ENCODE measurements at places on chromosomes 3 and 15.
A peak's percentile ranks its signal among the peaks of the same experiment; 100 is the strongest.

GRCh38 chr3:100458814-100459213 lies 33.6 kb upstream of the TMEM45A start:
- DNase-seq: no peak

DNA sequence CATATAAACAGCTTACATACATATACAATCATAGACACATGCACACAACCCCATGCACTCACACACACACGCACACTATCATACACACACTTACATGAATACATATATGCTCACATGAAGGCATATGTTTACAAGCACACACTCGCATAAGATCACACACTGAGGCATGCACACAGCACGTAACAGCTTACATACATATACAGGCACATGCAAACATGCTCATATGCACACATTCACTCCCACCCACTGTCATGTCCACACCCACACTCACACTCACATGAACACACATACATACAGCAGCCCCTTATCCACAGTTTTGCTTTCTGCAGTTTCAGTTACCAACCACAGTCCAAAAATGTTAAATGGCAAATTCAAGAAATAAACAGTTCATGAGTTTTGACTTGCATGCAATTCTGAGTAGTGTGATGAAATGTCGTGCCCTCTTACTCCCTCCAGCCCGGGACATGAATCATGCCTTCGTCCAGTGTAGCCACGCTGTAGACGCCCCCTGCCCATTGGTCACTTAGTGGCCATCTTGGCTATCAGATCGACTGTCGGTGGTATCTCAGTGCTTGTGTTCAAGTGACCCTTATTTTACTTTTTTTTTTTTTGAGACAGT lies 27.8 kb downstream of the MEGF11 start:
- DNase-seq: no peak

DNA sequence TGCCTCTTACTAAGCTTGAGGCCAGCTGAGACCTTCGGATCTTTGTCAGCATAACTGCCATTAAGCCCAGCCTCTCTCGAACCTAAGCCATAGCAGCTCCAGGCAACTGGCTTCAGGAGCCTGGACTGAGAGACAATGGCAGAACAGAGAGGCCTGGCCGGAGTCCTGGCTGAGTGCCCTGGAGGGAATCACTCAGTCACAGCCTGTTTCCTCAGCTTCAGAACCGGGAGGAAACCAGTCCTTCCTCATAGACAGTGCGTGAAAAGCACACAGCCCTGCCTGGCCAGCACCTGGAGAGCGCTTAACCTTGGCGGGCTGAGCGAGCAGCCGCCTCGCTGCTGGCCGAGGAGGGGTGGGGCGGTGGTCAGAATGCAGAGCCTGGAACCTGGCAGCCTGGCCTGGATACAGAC lies 21.6 kb downstream of the RNU5B-1 start:
- DNase-seq: peak; percentile 30

DNA sequence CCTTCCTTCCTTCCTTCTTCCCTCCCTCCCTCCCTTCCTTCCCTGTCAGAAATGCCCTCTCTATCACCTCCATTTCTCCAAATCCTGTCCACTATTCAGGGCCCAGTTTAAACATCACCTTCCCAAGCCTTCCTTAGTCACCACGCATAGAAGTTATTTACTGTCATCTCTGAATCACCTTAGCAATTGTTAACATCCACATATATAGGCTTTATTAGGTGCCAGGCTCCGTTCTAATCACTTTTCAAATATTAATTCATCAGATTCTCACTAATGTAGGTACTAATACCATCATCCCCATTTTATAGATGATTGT lies 1.1 kb upstream of the MAGEF1 start:
- DNase-seq: no peak

- DNase-seq: peak; percentile 28
Observed at GRCh38 chr3:197256836-197257444, 41.5 kb downstream of the DLG1 start.

- no peak for DNase-seq
Observed at GRCh38 chr3:171184372-171184771, 157.9 kb upstream of the SLC2A2 start.

- no peak for DNase-seq
Observed at GRCh38 chr15:90519688-90520087, 10.0 kb upstream of the CRTC3 start.

DNA sequence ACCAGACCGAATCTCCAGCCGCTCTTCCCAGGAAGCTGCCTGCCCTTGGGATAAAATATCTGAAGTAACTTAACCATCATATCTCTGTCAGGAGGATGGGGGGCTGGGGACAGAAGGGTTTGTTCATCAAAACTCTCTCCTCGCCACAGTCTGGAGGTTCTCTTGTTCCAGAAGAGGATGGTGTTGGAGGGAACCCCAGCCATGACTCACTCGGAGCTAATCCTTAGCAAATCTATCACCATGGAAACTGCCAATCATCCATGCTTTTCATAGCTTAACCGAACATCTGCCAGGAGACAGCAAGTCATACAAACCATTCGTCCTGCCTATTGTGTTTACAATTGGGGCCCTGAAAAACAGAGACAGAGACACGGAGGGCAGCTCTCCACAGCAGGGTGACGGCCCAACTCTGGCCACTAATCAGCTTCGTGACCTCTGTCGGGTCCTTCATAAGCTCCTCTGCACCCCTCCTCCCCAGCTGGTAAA lies 73.8 kb upstream of the HEG1 start:
- DNase-seq: peak; percentile 69

GRCh38 chr3:160755776-160756304 lies at the start of gene PPM1L:
Gene PPM1L (plus strand): TSS chr3:160756231.
- DNase-seq: peak; percentile 79

- no peak for DNase-seq
Observed at GRCh38 chr15:83673385-83673784, 19.5 kb downstream of the ADAMTSL3 start.

DNA sequence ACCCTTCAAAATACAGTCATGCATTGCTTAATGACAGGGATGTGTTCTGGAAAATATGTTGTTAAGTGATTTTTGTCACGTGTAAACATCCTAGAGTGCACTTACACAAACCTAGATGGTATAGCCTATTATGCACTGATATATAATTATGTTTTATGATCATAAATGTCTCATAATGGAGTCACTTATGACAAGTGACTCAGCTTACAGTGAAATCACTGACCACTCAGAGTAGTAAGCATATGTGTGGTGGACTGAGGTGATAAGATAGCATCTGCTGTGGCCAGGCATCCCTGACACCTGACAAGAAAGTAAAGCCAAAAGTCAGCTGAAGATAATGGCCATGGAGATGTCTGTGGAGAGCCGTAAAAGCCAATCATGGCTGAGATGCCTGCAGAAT lies 5.4 kb downstream of the ACAD11 start:
- no peak for DNase-seq

DNA sequence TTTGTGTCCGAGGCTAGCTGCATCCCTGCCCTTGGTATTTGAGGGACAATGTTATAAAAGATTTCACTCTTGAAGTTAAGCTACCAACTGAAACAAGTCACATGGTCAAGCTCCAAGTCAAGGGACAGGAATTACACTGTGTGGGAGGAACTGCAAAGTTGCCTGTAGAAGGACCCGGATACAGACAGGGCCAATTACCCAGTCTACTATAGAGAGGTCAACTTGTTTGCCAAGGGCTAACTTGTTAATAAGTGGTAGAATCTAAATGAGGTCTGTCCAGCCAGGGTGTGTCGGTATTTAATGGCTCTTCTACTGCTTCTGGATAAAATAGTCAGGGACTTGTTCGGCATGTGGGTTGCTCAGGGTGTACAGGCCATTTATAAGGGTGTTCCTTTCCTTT lies 55.7 kb downstream of the PTPRG start:
- DNase-seq: no peak

DNA sequence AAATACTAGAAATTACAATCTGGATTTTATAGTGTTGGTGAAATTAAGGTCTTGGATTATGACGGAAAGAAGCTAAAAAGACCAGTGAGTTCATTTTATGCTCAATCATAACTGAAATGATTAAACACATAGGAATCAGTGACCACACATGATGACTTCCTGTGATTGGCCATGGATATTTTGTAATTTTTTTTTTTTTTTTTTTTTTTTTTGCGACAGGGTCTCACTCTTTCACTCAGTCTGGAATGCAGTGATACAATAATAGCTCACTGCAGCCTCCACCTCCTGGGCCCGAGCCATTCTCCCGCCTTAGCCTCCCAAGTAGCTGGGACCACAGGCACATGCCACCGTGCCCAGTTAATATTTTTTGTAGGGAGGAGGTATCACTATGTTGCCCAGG lies 47.4 kb downstream of the PAQR5 start:
- DNase-seq: no peak

DNA sequence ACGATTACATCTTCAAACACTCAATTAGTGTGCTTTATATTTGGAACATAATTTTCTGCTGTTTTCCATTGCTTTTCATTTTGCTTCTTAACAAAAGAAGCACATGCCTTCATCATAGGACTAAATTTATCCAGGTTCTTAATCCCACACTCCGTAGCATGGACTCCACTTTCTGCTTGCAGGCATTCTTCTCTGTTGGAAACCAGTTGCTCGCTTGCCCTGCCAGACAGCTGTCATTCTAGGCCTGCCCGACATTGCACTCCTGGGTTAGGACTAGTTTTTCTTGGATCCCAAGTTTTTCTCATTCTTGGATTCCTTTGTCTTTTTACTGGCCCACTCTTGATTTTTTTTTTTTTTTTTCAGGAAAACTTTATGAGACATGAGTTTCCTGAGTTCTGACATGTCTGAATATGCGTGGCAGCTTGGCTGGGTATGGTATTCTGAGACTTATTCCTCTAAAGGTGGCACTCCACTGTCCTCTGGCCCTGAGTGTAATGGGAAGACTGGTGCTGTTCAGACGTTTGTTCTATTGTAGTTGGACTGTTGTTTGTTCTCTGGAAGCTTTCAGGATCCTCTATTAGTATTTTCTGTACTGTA lies 6.3 kb upstream of the ATP1B3 start:
- DNase-seq: no peak

GRCh38 chr3:29694783-29695182 lies 413.9 kb downstream of the RBMS3 start:
- DNase-seq: no peak

- DNase-seq: no peak
Observed at GRCh38 chr15:39304201-39304841, 276.6 kb upstream of the THBS1 start.

GRCh38 chr3:58325525-58325992 lies 7.1 kb upstream of the PXK start:
- no peak for DNase-seq

DNA sequence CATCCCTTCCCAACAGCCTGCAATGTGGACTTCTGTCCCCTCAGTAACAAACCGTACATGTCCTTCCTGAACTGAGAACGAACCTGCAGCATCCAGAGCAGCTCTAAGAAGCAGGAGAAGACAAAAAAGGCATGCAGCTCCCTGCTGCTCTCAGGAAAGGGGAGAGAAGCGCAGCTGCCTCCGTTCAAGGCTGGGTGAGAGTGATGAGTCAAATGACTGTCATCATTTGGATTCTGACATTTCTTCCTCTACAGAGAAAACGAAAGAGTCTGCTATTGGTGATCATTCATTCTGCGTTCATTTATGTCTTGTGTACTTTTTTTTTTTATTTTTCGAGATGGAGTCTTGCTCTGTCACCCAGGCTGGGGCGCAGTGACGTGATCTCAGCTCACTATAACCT lies 677.8 kb downstream of the FHIT start:
- DNase-seq: no peak

GRCh38 chr15:89521605-89522004 lies 25.2 kb upstream of the RHCG start:
- no peak for DNase-seq

DNA sequence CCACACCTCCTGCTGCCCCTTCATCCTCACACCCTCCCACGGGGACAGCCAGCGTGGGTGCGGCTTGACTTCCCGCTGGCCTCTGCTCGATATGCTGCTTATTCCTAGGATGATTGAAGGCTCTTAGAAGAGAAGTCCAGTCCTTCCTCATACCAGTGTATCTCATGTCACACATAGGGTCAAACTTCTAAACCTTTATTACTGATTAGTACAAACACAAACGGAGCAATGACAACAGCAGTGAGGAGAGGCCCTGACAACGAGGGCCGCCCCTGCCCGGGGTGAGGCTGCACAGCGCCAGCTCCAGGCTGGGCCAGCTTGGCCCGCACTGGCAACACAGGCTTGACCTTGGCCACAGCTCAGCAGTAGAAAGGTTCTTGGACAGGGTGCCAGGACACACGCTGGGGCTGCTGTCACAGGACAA lies 3.7 kb downstream of the CIB1 start:
- DNase-seq: peak; percentile 7

GRCh38 chr3:99818818-99819217 lies 1.2 kb downstream of the CMSS1 start:
- no peak for DNase-seq

- DNase-seq: peak; percentile 92
Observed at GRCh38 chr15:71114887-71115566, at the start of gene THSD4. Gene THSD4 (plus strand): TSS chr15:71115471.

- no peak for DNase-seq
Observed at GRCh38 chr15:30010746-30011145, 72.0 kb upstream of the GOLGA8J start.

- DNase-seq: no peak
Observed at GRCh38 chr3:130854208-130854864, 39.5 kb upstream of the ATP2C1 start.

GRCh38 chr3:144763878-144764454 lies 792.3 kb downstream of the DIPK2A start:
- DNase-seq: no peak

GRCh38 chr3:148235566-148235965 lies 462.1 kb upstream of the AGTR1 start:
- no peak for DNase-seq

- DNase-seq: no peak
Observed at GRCh38 chr3:156643729-156644389, 30.5 kb upstream of the TIPARP start.

GRCh38 chr3:164094546-164094945 lies 983.8 kb downstream of the SI start:
- DNase-seq: no peak

- DNase-seq: no peak
Observed at GRCh38 chr3:100730524-100730923, 21.2 kb downstream of the TFG start.

- DNase-seq: no peak
Observed at GRCh38 chr3:127289706-127290575, 2.1 kb upstream of the PRR20G start.

GRCh38 chr15:59814409-59814808 lies 125.3 kb upstream of the BNIP2 start:
- no peak for DNase-seq

DNA sequence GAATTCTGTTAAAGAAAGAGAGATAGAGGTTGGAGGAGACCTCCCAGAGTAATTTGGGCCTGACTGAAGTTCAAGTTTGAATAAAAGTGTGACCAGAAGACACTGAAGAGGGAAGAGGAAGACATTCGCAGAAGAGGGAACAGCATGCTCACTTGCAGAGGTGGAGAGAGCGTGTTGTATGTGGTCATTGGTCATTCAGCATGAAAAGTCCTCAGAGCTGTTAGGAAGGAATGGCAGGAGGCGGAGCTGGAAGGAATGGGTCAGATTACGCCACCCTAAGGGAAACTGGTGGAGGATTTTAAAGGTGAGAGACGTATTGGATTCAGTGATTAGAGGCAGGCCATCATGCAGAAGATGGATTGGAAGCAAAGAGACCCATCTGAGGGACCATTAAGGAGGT lies 41.6 kb downstream of the IQCH start:
- no peak for DNase-seq

GRCh38 chr3:153599685-153600084 lies 437.7 kb downstream of the RAP2B start:
- DNase-seq: no peak

All from D341Med (cell line).